Hypothalamus (tissue), 51 donors: ENCODE measurements at places on chromosomes 11 and 22.

DNA sequence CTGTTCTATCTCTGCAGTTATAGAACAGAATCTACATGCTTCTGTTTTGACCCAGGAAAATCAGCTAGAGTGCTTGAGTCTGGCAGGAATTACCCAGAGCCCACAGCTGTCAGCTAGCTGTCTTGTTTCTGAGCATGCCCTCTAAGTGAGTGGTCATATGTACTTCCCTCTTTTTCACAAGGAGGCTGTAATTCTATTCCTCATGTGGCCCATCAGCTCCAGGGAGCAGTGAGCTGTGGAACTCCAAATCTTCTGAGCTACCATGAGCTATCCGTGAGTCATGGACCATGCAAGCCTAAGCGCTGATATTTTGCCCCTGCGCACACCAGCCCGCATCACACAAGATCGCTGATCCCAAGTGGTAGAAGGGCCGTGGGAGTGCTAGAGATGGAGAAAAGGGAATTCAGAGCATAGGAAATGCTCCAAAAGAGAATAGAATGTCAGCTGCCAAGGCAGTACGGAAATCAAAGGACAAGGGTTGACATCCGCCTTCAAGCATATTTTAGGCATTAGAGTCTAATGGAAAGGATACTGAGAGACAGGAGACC lies 5.4 kb downstream of the FJX1 start:
- no peak for DNase-seq

DNA sequence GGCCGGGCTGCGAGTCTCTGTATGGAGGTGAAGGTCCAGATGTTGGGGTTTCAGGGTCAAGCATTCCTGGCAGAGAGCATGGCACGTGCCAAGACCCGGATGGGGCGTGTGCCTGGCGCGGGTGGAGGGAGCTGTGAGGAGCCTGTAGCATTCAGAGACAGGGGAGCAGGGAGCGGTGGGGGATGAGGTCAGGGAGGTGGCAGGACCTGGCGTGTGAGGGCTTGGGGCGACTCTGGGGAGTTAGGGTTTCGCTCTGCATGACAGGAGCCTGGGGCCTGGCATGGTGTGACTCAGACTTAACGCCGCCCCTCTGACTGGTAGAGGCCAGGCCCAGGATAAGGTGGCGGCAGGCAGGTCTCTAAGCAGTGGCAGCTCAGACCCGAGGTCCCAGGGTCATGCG lies 103.0 kb downstream of the KCNQ1 start:
- DNase-seq = no peak

- DNase-seq = no peak
Measured at GRCh38 chr11:116468699-116469098, 304.1 kb downstream of the BUD13 start.

- no peak for DNase-seq
Measured at GRCh38 chr11:119758291-119758690, 29.3 kb upstream of the NECTIN1 start.

DNA sequence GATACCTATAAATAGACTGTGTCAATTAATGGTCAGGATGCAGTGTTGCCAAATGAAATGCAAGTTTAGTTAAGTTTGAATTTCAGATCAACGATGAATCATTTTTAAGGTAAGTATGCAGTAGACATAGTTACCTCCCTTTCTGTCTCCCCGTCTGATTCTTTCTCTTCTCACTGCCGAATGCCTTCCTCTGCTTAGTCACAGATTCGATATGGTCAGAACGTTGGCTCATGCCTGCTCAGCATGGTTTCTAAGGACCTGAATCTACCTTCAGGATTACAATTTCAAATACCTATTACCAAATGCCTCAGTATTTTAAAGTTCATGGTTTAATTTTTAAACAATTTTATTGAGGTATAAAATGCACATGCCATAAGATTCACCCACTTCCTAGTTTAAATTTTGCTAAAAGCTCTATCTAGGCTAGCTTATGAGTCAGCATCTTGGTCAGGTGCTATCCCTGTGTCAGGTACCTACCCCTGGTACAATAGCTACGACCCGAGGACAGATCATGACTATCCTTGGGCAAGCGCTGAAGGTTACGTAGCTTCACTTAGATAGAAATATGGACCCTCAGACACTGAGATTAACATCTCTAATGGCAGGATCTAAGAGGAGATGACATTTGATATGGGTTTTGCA lies 78.2 kb upstream of the SPON1 start:
- no peak for DNase-seq

DNA sequence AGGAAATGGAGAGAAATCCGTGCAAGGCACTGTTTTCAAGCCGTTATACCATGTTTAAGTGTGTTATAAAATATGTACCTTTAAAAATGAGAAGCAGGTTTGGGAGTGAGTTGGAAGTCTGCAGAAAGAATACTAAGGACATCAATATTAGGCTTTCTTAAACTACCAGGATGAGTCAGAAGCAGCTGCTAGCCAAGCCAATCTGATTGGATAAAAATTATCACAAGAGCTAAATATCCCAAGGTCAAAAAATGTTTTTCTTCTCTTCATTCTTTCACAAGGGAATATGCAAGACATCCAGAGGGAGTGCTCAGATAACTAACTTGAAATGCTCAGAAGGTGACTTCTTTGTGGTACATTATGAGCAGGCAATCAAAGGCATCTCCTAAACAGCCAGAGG lies 19.3 kb upstream of the CKAP5 start:
- DNase-seq = no peak

DNA sequence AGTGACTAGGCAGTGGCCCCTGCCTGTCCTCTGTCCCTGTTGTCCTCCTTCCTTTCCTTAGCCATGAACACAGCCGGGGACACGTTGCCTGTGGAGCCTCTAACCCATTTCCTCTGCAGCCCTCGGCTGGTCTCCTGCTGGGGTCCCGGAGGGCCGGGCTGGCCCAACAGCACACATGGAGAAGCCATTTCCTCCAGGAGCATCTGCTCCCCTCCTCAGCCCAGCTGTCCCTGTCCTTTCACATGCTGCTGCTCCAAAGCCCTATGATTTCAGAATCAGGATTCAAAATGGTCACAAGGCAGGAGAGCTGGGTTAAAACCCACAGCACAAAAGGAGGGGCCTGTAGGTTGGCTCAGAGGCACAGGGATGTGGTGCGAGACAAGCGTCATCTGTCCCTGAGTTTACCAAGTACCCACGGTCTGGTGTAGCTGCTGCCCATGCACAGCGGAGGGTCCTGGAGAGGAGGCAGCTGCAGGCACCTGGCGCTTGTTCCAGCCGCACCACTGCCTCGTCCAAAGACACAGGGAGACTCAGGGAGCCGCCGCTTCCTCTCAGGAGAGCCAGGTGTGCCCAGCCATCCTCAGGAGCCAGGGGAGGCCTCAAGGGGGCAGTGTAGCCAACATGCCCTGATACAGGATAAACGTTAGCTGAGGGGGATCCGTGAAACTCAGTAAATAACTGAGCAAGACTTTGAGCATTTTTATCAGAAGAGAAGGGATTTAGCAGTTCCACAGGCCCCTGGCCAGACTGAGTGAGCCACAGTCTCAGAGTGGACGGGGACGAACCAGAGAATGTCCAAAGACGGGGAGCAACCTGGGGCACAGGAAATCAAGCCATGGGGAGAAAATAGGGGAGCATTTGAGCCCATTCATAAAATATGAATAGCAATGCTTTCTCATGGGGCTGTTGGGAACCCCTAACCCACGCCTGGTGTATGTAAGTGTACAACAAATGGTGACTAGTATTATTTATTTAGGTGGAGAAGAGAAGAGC lies 3.9 kb upstream of the VSIG10L2 start:
- no peak for DNase-seq

DNA sequence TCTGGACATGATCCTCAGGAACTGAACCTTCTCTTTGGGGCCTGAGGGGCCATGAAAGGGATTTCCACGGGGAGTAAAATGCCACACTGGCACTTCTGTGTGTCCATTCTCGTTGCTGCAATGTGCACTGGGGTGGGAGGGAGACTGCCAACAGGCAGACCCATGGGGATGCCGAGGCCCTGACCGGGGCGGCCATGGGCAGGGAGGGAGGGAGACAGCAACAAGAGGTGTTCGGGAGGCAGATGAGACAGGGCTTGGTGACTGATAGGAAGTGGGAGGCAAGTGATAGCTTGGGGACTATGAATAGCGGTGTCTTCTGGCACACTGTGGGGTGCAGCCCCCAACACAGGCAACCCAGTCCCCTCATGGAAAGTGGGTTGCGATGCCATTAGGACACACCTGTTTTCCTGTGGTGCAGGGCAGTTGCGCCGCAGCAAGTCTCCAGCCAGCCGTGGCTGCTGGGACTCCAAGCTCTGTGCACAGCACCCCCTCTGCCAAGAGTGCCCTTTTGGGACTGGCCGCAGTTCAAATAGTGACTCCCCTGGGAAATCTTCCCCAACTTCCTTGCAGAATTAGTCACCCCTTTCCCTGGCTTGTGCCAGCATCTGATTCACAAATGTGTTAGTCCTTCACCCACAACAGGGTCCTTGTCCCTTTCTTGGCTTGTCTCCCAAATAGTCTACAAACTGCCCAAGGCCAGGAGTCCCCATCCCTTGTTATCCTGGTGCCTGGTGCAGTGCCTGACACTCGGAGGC lies 88.8 kb downstream of the CHST1 start:
- no peak for DNase-seq

DNA sequence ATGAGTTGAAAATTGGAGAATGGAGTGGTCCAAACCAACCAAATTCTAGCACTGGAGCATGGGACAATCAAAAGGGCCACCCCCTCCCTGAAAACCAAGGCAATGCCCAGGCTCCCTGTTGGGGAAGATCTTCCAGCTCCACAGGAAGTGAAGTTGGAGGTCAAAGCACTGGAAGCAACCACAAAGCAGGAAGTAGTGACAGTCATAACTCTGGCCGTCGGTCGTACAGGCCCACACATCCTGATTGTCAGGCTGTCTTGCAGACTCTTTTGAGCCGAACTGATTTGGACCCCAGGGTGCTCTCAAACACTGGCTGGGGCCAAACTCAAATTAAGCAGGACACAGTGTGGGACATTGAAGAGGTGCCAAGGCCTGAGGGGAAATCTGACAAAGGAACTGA lies 80.5 kb upstream of the ADSL start:
- no peak for DNase-seq

- no peak for DNase-seq
Measured at GRCh38 chr11:76510060-76511047, 65.5 kb downstream of the EMSY start.

GRCh38 chr22:39132871-39133524 lies 19.5 kb downstream of the CBX7 start:
- no peak for DNase-seq

GRCh38 chr11:18736590-18737148 lies 10.7 kb upstream of the IGSF22 start:
- DNase-seq = no peak

- no peak for DNase-seq
Measured at GRCh38 chr22:35516723-35517122, 23.9 kb upstream of the RASD2 start.

DNA sequence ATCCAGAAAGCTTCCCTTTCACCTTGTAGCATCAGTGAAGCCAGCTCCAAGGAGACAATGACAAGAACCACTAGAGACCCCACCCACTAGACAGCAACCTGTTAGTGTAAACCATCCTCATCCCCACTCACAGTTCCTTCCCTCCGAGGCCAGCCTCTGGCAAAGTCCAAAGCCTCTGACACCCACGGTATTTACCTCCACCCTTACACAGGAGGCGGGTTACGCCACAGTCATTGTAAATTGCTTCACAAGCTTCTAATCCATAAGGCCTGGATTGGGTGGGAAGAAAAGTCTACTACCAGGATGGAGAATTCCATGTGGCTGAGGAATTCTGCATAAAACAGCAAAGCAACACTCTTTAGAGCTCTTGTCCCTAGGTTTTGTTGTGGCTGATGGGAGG lies 287.4 kb downstream of the BUD13 start:
- no peak for DNase-seq

DNA sequence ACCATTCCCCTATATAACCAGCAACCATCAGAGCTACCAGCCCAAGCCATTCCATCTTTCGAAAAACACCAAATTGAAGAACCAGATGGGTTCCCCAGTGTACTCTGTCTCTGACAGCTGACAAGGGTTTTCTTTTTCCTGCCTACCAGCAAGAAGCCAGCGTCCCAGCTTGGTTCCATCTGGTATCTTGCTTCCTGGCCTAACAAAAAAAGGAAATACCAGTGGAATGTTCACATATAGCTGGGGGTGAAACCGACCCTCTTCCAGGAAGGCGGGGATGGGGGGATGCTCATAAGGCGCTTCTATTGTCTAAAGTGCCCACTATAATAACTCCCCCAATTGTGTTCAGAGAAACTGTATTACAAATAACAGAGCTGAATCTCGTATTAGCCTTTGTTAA lies 172.3 kb downstream of the LDLRAD3 start:
- no peak for DNase-seq

- no peak for DNase-seq
Measured at GRCh38 chr11:1395773-1396374, 6.1 kb downstream of the BRSK2 start.

GRCh38 chr11:1271927-1272326 lies 37.5 kb downstream of the TOLLIP start:
- no peak for DNase-seq

DNA sequence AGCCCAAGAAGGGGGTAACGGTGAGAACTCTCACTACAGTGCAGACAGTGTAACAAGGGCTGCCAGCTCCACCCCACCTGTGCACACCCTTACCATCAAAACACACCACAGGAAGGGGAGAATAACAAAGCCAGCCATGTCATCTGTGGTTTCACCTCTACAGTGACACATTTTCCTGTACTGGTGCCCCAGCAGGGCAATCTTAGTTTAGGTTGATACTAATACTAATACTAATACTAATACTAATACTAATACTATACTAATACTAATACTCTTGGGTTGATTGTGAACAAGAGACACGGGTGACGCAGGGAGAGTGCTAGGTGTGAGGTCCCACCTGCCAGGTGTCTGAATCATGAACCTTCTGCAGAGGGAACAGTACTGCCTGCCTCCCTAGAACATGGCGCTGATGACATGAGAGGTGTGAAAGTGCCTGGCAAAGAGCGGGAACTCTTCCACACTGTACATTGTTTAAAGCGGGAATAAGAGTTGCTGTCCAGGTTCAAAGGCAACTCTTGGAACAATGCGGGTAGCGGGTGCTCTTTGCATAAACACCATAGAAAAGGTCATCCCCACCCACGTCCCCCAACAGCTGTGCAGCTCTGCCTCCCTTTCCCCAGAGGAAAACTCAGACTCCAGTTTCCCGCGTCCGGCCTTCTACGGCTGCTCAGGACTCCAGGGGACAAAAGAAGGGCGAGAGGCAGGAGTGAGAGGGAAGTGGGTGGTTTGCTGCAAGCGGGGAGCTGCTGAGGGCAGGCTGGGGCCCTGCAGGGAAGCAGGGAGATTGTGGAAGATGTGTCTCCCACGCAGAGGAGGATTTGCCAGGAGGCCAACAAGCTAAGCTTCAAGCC lies 25.0 kb upstream of the TMPRSS4 start:
- no peak for DNase-seq

DNA sequence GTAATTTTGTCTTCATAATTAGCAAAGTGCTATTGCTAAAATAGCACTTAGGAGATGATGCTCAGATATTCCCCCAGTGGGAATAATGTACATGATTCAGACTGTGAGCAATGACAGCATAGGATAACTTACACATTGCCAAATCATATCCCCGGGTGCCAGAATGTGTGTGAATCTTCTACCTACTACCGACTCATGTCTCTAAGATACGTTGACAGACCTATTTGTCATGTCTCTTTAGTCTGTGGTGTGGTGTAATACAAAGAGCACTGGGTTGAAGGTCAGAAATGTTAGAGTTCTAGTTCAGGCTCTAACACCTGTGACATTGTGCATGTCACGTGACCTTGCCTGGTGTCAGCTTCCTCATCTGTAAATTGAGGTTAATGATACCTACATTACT lies 31.0 kb upstream of the PICALM start:
- DNase-seq = no peak
